ENCODE measurements at places on chromosomes 16 and 17.

DNA sequence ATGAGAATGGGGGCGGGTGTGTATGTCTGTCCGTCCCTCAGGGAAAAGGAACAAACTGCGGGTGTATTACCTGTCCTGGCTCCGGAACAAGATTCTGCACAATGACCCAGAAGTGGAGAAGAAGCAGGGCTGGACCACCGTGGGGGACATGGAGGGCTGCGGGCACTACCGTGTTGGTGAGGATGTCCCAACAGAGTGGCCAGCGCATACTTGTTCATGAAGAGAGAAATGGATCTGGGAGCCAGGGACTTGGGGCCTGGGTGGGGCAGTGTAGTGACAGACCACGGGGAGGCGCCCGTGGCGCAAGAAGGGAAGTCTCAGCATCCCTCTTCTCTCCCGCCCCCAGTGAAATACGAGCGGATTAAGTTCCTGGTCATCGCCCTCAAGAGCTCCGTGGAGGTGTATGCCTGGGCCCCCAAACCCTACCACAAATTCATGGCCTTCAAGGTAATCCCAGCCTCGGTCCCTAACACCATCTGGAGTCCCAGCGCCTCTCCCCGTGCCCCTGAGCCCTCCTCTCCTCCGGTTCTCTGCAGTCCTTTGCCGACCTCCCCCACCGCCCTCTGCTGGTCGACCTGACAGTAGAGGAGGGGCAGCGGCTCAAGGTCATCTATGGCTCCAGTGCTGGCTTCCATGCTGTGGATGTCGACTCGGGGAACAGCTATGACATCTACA, 3.5 kb upstream of the C17orf107 start:
- DNase-seq = no peak

GRCh38 chr16:65000654-65001053, 121.2 kb downstream of the CDH11 start:
- no peak for DNase-seq

GRCh38 chr17:47907932-47908562, 12.0 kb downstream of the SP2 start:
- no peak for DNase-seq

GRCh38 chr17:1050246-1050995, 53.5 kb downstream of the TIMM22 start:
- no peak for DNase-seq

DNA sequence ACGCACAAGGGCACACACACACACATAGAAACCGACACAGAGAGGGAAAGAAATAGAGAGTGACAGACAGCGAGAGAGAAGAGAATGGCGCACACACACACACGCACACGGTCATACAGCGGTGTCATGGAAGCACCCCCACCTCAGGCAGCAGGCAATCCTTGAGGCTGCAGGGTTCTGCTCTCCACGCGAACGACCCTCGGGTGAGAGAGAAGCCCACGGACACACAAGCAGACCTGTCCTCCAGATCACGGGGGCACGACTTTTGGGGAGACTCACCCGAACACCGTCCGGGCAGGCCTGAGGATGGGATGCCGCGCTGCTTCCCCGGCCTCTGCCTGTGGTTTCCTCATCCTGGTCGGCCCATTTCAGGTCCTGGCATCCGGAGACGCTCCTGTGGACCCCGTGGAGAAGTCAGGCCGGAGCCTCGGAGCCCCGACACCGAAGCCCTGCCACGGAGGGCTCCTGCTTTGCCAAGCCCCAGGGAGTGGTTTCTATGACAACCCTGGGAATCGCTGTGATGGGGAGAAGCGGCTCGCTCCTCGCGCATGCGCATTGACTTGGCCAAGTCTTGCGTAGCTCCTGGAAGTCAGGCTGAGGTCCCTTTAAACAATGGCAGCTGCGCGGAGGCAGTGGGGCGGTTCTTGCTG, 118.2 kb upstream of the KCNJ18 start:
- peak; percentile 33 for DNase-seq

DNA sequence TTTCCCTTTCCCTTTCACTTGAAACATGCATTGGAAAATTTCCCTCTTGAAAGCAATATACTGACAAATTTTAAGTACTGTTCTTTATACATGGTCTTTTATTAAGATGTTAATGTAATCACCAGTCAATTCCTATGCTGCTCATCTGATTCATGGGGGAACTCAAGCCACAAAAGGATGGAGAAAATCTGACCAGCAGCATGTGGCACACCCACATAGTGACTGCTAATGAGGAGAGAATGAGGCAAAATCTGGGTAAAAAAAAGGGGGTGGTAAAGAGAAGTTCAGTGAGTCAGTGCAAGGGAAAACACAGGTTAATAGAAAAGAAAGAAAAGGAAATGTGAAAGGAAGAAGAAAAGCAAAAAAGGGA, 11.3 kb downstream of the RFFL start:
- DNase-seq = no peak

- DNase-seq = no peak
Observed at GRCh38 chr17:3679531-3680126, 11.0 kb downstream of the EMC6 start.

DNA sequence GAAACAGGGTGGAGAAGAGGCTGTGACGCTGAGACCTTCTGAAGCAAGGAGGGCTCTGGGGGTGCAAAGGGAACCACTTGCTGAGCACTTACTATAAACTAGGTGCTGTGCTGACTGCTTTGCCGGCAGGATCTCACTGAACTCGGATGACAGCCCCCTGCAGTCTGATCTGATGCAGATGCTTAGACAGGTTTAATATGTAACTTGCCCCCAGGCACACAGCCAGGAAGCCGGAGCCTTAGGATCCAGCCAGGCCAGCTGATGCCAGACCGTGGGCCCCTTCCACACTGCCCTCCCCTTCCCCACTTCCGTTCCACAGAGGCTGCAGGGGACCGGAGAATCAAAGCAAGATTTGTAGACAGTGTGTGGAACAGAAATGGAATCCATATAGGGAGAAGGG, 23.1 kb downstream of the SPACA3 start:
- DNase-seq = no peak

DNA sequence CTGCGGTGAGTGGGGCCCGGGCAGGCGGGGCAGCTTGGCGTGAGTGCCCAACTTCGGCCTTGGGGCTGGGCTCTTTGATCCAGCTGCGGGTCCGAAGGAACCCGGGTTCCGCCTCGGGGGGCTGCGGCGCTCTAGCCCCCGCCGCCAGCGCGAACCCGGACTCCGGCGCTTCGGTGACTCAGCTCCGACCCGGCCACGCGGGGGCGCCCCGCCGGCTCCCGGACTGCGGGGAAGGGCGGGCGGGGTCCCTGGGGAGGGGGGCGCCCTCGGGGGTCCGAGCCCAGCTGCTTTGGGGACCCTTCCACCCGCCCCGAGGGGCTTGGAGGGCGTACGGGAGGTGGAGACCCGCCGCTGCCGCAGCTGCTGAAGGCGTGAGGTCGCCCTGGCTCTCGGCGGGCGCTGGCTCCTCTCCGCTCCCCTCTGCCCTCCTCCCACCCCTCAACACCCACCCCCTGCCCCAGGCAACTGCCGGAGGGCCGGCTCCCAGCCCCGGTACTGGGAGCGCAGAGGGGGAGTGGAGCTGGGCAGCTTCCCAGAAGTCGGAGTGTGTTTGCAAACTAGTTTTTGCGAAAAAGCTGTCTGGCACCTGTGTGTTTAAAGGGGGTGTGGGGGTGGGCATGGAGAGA, 516 bp downstream of the CPNE2 start:
- peak; percentile 42 for DNase-seq

DNA sequence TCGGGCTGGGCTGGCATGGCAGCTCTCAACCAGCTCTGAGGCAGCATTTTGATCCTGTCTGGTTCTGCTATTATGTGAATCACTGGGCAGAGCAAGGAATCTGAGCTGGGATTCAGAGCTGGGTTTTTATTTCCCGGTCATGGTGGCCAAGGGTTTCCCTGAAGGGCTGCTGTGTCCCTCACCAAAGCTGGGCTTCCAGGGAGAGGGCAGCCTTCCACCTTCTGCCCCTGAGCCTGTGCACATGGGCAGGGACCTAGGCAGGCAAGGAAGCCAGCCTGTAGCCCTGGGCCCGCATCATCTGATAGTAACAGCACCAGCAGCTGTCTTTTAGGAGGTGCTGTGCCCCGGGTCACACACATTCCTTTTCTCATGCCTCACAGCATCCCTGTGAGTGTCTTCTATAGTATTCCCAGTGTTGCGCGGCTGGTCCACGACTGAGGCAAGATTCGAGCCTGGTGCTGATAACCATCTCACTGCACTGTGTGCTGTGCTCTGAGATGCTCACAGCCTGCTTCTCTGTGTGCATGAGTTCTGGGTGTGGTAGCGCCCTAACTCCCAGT, 85.3 kb upstream of the PLCG2 start:
- DNase-seq = no peak

- no peak for DNase-seq
Observed at GRCh38 chr16:47958726-47959125, 197.1 kb downstream of the ABCC12 start.

DNA sequence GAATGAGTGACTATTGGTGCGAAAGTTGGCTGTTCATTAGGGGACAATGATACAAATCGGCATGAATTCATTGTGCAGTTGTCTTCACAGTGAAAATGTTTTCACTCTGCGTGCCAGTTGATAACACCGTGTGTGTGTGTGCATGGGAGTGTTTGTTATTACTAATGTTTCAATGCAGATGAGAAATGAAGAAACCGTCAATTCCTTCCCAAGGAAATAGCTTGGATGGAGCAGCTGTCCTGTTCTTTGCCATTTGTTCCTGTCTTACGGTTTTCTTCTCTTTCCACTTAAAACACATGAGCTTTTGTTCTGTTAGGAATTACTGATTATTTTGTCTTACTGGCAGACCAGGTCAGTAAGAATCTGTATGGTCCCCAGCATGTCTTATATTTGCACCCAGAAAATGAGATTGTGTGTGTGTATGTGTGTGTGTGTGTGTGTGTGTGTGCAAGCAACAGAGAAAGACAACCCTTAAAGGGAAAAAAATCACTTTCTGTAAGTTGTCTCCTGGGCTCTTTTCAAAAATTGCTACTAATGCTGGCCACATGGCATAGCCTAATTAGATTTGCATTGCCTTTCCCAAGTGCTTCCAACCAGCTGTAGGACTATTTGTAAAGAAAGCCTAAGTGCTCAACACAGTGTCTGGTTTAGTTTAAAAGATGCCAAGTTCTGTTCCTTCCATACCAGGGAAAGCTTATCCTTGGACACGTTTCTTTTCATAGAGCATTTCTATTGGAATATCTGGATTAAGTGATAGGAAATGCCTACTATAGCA, 23.8 kb downstream of the SHISA9 start:
- no peak for DNase-seq

DNA sequence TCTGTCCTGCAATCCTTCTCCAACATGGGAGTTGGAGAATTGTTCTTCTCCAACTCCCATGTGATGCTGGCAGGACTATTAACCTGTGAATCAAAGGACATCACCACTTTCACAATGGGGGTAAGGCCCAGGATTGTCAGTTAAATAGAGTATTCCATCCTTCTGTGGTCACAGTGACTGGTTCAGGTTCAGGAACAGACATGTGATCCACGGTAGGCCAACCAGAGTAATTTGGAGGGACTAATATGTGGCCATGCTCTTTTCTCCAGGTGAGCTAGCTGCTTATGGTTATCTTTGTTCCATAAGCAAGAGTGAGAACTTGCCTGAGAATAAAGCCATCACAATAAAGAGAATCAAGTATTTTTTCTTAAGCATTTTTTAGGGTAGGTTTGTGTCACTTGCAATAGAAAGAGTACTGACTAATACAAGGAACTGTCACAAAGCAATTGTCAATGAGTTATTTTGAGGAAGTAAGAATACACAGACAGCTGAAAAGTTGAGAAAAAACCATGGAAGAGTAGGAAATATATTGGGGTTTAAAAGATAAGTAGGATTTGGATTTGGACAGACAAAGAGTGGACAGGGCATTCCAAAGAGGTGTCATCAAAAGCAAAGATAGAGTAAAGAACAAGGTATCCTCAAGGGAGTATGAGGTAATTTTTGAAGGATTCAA, 63.4 kb downstream of the BRIP1 start:
- DNase-seq = no peak

DNA sequence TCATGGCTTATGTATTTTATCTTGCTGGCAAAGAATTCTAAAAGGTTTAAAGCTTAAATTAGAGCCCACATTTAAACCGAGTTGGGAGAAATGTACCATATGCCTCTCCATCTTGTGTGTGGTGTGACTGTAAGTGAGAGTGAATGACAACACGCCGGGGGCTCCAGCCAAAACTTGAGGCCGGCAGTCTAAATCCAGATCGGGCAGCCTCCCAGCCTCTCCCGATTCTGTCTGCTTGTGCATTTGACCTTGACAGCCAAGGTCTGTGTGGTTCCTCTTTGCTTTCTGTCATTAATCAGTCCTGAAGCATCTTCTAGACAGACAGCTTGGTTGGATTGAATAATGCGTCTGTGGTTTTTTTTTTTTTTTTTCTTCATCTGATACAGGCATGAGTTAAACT, 1093.2 kb upstream of the EEF2KMT start:
- DNase-seq = no peak

GRCh38 chr16:66983033-66983432, 5.4 kb upstream of the CES4A start:
- DNase-seq = no peak

DNA sequence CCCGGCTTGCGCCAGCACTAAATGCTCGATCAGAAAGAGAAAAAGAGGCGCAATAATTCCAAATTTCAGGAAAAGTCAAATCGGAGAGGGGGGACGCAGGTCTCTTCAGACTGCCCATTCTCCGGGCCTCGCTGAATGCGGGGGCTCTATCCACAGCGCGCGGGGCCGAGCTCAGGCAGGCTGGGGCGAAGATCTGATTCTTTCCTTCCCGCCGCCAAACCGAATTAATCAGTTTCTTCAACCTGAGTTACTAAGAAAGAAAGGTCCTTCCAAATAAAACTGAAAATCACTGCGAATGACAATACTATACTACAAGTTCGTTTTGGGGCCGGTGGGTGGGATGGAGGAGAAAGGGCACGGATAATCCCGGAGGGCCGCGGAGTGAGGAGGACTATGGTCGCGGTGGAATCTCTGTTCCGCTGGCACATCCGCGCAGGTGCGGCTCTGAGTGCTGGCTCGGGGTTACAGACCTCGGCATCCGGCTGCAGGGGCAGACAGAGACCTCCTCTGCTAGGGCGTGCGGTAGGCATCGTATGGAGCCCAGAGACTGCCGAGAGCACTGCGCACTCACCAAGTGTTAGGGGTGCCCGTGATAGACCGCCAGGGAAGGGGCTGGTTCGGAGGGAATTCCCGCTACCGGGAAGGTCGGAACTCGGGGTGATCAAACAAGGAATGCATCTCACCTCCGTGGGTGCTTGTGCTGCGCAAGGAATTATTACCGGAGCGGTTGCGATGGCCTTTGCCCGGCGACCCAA, 4.0 kb upstream of the DLX4 start:
- no peak for DNase-seq

GRCh38 chr17:17207998-17208397, 1.9 kb upstream of the PLD6 start:
- DNase-seq = no peak

DNA sequence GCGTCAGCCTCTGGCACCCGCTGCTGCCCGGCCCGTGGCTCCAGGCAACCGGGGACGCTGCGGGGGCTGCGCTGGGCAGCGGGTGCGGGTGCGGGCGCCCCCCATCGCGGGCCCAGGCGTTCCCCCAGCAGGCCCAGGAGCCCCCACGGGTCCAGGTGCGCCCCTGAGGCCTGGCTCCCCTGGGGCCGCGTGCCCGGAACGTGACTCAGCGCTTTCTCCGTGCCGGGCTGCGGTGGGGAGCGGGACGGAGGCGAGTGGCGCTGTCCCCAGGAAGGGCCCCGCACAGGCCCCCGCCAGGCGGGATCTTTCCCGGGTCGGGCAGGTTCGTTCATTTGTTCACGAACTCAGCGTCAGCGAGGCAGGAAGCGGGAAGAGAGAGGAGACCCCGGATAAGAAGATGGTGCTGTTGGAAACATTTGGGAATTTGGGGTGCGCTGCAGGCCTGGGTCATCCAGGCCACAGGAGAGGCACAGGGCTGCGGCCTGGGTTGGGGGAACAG, 18.4 kb upstream of the EXOC7 start:
- no peak for DNase-seq

GRCh38 chr16:27084307-27085028, 17.7 kb downstream of the C16orf82 start:
- no peak for DNase-seq

All from stimulated activated CD4-positive, alpha-beta T cell treated with anti-CD3 and anti-CD28 coated beads, Interleukin-15, amount 100 ng/mL, for 1 hour (primary cell).